ENCODE measurements at places on chromosomes 16 and 17. TPM values are rescaled to one million over a fixed set of nuclear protein-coding genes. Genes with fewer than 3 reads are reported as not detected.

GPR179 gene
- total RNA-seq: under 0.01 TPM

KRTAP17-1 gene
- total RNA-seq: not detected

LITAFD gene
- not detected for total RNA-seq

CD300LG gene
- total RNA-seq: not detected

CD300E gene
- not detected for total RNA-seq

KCNJ12 gene
- total RNA-seq: under 0.01 TPM

SLC22A31 gene
- 0.26 TPM for total RNA-seq

SMPD3 gene
- total RNA-seq: not detected

KCNH6 gene
- not detected for total RNA-seq

RAB40B gene
- total RNA-seq: 4.9 TPM

CYB5D1 gene
- 6.5 TPM for total RNA-seq

KRT17 gene
- total RNA-seq: 30,463 TPM

CCP110 gene
- total RNA-seq: 10.8 TPM

FN3K gene
- total RNA-seq: 4.5 TPM

PDXDC1 gene
- total RNA-seq: 71.9 TPM

KRT31 gene
- total RNA-seq: 0.26 TPM

HOXB1 gene
- under 0.01 TPM for total RNA-seq

ITGAX gene
- under 0.01 TPM for total RNA-seq

JMJD8 gene
- 16.8 TPM for total RNA-seq

PIMREG gene
- 0.13 TPM for total RNA-seq

TMC8 gene
- total RNA-seq: not detected

STH gene
- total RNA-seq: not detected

GRIN2A gene
- total RNA-seq: not detected

CA4 gene
- total RNA-seq: not detected

OTOA gene
- not detected for total RNA-seq

CIITA gene
- 0.13 TPM for total RNA-seq

EVI2A gene
- not detected for total RNA-seq

ARHGAP23 gene
- total RNA-seq: 18.1 TPM
